COR-L47 (cell line): ENCODE measurements at places on chromosomes 2 and 18.
A peak's percentile ranks its signal among the peaks of the same experiment; 100 is the strongest.

- no peak for DNase-seq
Measured at GRCh38 chr2:68857855-68858456, 13.2 kb downstream of the BMP10 start.

GRCh38 chr2:88683160-88684021 lies 8.1 kb upstream of the RPIA start:
- no peak for DNase-seq

GRCh38 chr2:13607139-13607538 lies 890.4 kb downstream of the TRIB2 start:
- no peak for DNase-seq

DNA sequence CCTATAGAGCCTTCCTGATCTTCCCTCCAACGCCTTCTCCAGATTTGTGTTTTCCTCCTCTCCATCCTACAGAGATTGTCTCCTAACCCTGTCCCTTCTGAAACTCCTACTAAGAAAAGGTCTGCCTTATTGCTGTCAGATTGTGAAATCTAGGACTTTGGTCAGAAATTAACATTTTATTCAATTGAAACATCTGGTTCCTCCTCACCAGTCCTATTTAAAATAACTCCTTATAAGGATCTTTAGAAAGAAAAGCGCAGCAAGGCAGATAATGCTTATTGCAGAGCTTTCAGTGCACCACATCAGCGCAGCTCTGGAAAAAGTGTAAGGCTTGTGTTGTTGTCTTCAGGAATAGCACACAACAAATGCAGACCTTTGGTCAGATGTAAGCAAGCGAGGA lies 477.8 kb upstream of the CHST9 start:
- DNase-seq: no peak

DNA sequence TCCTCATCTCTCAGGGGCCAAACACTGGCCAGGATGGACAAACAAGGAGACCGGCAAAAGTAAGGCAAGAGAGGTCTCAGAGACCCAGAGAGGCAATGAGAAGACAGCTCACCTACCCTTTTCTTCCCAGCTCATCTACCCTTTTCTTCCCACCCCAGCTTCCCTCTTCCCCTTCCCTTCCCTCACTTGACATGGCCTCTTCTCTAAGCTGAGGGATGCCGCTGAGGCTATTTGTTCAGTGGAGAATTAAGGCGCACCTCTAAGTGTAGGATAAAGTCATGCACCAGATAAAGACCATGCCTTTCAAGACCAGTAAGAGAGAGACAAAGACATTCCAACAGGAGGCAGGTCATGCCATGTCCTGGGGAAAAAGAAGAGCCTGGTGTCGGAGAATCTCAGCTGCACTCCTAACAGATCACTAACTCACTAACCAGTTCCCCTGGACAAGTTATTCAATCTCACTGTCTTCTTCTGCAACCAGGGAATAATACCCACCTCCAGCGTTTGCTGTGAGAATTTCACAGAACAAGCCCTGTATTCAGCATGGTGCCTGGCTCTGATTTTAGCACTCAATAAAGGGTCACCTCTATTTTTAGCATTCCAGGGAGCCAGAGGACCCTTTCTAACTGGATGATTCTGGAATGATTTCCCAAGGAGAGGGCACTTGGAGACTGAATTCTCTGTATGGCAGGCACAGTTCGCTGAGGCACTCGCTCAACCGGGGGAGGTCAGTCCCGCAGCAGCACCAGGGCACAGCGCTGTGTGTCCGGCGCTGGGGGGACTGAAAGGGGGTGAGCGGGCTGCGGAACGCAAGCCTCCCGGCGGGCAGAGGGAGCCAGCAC lies 3.0 kb upstream of the FOSL2 start:
- DNase-seq: no peak

GRCh38 chr2:225602205-225602604 lies 202.7 kb downstream of the NYAP2 start:
- no peak for DNase-seq

- DNase-seq: no peak
Measured at GRCh38 chr2:15265889-15266288, 295.2 kb downstream of the NBAS start.

GRCh38 chr2:17373041-17373440 lies 145.2 kb downstream of the RAD51AP2 start:
- DNase-seq: no peak

GRCh38 chr2:166373951-166374350 lies 1.8 kb downstream of the SCN9A start:
- peak; percentile 90 for DNase-seq

GRCh38 chr2:150486539-150487484 lies 655 bp downstream of the RND3 start:
- peak; percentile 47 for DNase-seq

DNA sequence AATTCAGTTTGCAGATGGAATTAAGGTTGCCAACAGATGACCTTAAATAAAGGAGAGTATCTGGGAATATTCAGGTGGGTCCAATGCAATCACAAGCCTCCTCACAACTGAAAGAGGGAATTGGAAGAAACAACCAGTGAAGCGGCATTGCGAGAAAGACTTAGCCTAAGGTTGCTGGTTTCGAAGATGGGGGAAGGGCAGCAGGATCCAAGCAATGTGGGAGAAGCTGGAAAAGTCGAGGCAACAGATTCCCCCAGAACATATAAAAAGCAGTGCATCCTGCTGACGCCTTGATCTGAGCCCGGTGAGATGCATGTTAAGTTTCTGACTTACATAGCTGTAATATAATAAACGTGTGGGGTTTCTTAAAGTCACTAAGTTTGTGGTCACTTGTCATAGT lies 162.5 kb downstream of the NDUFA10 start:
- no peak for DNase-seq

- peak; percentile 52 for DNase-seq
Measured at GRCh38 chr18:52060607-52061304, 279.2 kb upstream of the DCC start.

DNA sequence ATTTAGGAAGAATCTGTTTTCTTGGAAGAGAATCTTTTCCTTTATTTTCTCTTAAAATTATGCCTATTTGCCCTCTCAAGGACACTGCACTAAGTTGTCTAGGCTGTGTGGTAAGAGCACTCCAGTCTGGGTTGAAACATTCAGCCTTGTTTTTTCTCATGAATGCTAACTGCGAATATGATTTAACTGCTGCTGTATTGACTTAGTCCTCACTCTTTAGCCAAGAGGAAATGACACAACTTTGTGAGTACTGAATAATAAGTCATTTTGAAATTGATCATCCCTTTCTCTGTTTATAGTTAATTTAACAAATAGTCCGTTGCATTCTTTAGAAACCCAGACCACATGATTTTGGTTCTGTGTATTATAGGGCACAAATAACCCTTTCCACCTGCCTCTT lies 4.5 kb upstream of the RND3 start:
- DNase-seq: no peak

GRCh38 chr2:5412001-5412400 lies 280.2 kb upstream of the SOX11 start:
- DNase-seq: no peak

DNA sequence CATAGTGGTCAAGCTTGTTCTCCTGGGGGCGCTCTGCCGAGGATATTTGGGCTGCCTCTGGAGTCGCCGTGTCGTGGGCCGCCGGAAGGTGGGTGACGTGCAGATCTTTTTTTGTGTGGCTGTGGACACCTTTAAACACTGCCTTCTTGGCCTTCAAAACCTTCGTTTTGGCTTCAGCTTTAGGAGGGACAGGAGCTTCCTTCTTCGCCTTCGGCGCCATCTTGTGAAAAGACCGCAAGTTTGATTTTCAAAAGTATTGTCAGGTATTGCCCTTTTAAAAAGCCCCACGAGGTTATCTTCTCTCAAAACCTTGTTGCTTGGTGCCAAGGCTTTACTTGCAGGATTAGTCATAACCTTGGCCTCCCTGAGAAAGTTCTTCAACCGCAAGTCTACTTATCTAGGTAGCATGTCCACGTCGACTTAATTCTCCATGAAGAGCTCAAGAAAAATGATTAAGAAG lies 20.8 kb downstream of the LAMA3 start:
- DNase-seq: no peak

DNA sequence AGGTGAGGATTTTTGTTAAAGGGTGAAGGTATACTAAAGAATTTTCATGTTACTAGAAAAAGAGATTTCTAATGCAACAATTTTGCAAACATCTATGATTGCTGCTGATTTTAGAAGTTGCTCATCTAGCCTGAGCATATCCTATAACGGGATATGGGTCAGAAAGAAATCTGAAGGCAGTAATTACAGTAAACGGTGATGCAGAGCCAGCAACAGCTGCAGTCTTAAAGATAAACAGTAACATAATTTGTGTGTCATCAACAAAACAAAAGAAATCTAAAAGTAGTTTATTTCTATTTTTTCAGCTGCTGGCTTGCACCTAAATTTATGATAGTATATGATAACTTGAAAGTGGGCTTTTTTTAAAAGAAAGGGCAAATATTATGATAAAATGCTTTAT lies 215.7 kb downstream of the SLC4A10 start:
- DNase-seq: peak; percentile 72

GRCh38 chr2:228987441-228988155 lies 283.5 kb downstream of the PID1 start:
- DNase-seq: no peak

DNA sequence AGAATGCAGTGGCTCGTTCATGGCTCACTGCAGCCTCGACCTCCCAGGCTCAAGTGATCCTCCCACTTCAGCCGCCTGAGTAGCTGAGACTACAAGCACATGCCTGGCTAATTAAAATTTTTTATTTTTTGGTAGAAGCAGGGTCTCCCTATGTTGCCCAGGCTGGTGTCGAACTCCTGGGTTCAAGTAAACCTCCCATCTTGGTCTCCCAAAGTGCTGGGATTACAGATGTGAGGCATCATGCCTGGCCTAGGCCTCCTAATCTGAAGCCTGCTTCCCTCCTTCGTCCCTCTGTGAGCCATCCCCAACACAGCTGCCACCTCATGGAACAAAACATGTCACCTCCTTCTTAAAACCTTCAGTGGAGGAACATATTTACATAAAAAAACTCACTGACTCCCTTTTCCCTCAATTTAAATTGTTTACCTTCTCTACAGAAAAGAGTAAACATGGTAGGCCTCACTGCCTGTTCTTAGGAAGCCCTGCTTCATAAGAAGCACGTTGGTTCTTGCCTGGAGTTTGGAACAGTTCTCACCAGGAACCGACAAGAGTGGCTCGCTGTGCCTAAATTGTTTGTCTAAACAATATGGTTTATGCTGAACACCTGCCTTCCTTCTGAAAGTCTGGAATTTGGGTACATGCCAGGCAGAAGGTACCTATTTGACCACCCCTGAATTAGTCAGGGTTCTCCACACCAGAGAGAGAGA lies 12.1 kb upstream of the RHOB start:
- DNase-seq: peak; percentile 65

DNA sequence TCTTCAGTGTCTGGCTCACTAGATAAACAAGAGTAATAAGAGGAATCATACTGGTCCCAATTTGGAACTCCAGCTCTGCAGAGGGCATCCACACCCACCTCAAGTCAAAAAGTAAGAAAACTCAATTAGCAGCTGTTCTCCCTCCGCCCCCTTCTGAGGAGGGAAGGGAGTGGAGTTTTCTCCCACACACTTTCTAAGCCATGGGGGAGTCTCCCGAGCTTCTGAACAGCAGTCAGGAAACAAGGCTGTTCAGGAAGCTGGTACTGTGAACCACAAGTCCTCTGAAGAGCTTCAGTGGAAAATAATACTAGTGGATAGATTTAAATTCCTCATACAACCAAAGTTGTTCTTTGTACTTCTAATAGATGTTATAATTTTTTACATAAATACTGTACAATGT lies 32.9 kb upstream of the SPTBN1 start:
- DNase-seq: no peak

DNA sequence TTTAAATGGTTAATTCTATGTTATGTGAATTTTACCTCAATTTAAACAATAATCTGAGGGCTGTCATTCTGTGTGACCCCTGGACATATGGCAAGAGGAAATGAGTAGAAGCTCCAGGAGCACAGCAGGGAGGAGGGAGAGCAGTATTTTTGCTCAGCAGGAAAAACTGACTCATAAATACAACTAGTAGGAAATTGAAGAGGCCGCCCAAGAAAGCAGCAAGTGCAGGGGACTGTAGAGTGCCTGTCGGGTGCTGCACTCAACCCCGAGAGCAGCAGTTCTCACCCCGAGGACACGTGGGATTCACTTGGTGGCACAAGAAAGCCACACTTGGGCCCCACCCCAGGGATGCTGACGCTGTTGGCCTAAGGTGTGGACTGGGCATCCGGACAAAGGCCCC lies 60.8 kb downstream of the NPAS2 start:
- DNase-seq: no peak

DNA sequence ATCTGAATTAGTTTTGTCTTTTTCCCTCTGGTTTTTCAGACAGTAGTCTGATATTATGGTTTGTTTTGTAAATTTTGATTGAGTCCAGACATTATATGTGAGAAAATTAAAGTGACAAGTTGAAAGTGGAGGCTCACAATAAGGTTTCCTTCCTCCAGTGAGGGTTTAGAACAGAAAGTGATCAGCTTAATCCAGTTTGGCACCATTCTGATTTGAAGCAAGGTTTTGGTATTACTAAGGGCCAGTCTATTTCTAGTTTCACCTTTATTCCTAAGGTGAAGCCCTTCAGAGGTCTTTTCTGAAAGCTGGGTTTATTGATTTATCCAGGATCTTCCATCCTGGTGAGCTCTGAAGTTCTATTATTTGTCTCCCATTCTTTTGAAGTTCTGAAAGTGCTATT lies 68.7 kb downstream of the CDC42EP3 start:
- no peak for DNase-seq

- DNase-seq: no peak
Measured at GRCh38 chr2:8437228-8437948, 244.5 kb upstream of the ID2 start.

- no peak for DNase-seq
Measured at GRCh38 chr18:47206945-47207637, 30.9 kb upstream of the IER3IP1 start.

DNA sequence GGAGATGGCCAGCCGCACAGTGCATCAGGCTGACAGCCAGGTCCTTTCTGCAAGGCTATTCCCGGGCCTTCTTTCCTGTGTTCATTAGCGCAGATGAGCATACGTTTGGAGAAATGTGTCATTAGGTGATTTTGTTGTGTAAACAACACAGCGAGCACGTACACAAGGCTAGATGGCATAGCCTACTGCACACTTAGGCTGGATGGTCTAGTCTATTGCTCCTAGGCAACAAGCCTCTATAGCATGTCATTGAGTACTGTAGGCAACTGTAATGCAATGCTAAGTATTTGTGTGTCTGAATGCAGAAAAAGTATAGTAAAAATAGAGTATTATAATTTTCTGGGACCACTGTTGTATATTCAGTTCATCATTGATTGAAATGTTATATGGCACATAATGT lies 50.9 kb upstream of the PHLPP1 start:
- DNase-seq: no peak

DNA sequence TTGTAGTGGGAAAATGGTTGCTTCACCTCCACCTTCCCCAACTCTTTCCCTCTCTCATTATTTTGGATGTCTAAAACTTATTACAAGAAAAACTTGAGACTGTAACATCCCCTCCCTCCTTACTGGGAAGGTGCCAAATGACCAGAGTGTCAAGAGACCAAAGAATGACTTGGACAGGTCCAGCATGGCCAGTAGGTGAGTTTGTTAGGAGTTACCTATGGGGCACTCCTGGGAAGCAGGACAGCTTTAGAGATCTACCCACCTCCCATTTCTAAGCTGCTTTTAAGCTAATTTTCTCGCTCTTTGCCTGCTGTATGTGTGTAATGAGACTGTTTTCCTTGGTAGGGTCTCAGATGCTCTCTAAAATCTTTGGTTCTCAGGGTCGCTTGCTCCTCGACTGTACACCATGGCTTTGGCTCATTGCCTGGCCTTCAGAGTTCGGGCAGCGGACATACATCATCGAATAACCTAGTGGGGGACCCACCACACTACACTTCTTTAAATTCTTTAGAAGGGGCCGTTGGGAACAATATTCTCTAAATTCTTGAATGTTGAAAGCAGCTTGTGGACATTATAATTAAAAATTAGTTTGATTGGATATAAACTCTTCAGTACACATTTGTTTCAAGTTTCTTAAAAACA lies 45.2 kb downstream of the SLC30A6 start:
- no peak for DNase-seq

- no peak for DNase-seq
Measured at GRCh38 chr2:111662771-111663470, 221.1 kb downstream of the ANAPC1 start.
